ENCODE measurements at places on chromosomes 3 and 15. TPM values are rescaled to one million over a fixed set of nuclear protein-coding genes. Genes with fewer than 3 reads are reported as not detected.

GRCh38 chr15:25060472-25060803 lies 105.7 kb downstream of the SNRPN start:
- DNase-seq: no peak

DNA sequence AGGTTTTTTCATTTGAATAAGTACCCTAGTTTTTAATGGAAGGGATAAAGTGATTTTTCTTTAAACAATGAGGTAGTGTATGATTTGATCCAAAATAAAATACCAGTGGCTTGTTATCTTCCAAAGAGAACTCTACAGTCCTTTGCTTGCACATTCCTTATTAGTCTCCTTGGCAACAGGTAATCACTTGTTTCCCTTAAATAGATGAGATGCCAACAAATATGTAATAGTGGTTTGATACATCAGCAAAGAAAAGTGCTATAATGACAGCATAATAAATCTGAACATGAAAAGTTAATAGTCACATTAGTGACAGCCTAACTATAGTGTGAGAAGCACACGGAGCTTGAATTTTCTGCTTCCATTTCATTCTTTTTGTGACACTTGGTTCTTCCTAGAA lies 360.2 kb downstream of the ZNF385D start:
- no peak for DNase-seq

DNA sequence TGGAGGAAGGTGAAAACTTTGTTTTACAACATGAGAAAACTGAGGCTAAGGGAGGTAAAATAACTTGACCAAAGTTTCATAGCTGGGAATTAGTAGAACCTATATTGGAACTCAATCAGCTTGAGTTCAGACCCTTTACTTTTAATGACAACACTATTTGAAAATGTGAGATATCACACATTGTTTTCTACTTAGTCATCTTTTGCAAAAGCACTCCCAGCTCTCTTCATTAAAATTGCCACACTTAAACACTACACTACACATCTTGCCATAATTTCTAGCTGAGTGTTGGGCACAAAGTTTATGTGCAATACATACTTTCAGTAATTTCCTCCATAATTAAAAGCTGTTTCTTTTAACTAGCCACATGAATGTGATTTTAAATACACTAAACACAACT lies 230.4 kb upstream of the DCBLD2 start:
- no peak for DNase-seq

The DLL4 gene
- 9.4 TPM for total RNA-seq

GRCh38 chr15:74613089-74613952 lies 2.3 kb upstream of the CLK3 start:
- peak; percentile 31 for DNase-seq

All from kidney (tissue), 22 donors.